ENCODE measurements at places on chromosomes 5 and 9.

DNA sequence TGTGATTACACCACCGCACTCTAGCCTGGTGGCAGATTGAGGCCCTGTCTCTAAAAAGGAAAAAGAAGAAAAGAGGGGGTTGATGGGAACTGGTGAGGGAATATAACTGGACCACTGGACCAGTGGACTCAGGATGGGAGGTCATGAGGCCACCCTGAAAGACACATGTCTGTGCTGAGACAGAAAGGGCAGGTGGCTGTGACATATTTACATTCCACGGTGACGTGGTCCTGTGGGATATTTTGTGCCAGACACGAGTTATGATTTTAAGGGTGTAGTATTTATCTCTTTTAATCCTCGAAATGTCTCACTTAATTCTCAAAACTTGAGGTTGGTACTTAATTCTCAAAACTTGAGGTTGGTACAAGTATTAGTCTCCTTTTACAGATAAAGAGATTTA, 32.9 kb downstream of the LHX2 start:
- ATAC-seq, result no peak

DNA sequence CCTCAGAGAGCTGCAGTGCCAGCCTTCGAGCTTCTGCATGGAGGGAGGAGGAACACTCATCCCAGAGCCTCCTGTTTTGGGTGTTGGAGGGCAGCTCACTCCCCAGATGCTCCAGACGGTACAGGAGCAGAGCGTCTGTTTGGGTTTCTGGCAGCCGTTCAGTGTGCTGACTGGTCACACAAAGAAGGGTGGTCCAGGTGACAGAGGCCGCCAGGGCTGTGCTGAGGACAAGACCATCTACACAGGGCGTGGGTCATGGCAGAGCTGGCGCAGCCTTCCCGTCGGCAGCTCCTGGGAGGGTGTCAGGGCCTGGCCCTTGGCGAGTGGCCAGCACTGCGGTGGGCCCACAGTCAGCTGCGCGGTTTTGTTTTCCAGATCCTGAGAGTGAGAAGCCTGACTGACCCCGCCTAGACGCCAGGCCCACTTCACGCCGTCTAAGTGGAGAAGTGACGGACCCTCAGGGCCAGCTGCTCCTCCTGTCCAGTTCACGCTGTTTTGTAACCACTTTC, 131.4 kb upstream of the FAM120A start:
- no peak for ATAC-seq

- ATAC-seq, result peak; percentile 91
These were observed 419.7 kb downstream of the CHSY3 start for GRCh38 chr5:130323804-130324454.

GRCh38 chr5:10645146-10645545, 81.3 kb downstream of the ANKRD33B start:
- no peak for ATAC-seq

DNA sequence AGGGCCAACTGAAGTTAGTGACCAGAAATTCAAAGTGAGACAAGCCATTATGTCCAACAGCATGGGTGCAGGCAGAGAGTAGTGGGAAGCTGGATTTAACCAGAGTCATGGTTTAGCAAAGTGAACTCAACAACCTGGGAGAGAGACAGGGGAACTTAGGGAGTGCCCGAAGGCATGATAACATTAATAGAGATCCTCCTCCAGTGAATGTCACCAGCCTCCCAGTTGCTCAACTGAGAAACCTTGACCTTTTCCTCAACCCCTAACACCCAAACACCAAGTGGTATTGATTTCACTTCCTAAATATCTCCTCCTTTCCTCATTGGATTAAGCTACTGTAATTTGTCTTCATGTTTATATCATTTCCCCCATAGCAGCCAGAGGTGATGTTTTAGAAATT, 42.6 kb downstream of the HMGCS1 start:
- peak; percentile 76 for ATAC-seq

- ATAC-seq, result no peak
These were observed 183.6 kb downstream of the CFAP90 start for GRCh38 chr5:7667216-7667767.
